ENCODE measurements at places on chromosomes 5 and 9. TPM values are rescaled to one million over a fixed set of nuclear protein-coding genes. Genes with fewer than 3 reads are reported as not detected.

DNA sequence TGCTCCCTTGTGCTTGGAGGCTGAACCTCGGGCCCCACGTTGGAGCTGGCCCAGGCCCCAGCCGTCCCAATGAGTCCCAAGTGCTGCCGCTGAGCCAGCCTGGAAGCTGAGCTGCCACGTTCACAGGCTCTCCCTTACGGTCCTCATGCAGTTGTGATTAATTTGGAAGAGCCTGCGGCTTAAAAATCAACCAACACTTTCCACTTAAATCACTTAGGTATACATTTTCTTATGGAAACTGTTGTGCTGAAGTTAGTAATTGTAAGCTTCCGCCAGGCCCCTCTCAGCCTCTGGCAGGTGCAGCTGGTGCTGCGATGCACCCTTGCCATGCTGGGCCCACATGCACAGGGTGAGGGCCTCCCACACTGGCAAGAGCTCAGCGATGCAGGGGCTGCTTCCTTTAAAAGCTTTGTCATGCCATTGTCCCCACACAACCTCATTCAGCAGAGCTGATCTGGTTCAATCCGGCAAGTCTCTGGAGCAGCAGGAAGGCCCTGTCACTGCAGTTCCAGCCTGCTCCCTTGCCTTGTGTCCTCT, 61.0 kb downstream of the IPPK start:
- peak; percentile 42 for DNase-seq

- DNase-seq, result peak; percentile 57
These were observed 29.5 kb downstream of the RAI14 start for GRCh38 chr5:34685485-34686165.

GRCh38 chr5:126599499-126599898, 1.2 kb upstream of the PHAX start:
- DNase-seq, result no peak

DNA sequence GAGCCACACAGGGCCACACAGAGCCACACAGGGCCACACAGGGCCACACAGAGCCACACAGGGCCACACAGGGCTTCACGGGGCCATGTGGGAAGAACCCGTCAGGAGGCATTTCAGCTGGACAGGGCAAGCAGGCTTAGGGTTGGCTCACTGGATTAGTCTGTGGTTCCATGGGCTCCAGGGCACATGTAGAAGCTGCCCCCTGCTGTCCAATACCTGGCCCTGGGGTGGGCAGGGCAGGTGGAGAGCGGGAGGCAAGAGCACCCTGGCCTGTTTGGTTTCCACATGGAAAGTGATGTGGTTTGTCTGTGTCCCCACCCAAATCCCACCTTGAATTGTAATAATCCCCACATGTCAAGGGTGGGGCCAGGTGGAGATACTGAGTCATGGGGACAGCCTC, 16.4 kb upstream of the LPCAT1 start:
- no peak for DNase-seq

DNA sequence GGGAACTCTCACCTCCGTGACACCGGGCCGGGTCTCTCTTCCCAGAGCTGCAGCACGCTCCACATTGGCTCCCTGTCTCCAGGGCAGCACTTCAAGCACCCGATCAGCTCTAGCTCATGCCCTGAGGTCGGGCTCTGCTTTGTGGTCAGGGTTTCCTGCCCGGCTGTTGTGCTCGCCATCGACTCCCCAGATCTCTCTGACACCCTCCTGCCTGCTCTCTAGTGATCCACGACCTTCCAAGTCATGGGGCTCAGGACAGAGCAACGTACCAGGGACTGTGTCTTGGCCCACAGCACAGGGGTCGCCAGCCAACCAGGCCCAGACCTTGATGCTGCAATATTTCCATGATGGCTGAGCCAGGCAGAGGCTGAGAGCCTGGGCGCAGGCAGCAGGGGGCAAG, 45.1 kb downstream of the PRRT1B start:
- DNase-seq, result no peak

DNA sequence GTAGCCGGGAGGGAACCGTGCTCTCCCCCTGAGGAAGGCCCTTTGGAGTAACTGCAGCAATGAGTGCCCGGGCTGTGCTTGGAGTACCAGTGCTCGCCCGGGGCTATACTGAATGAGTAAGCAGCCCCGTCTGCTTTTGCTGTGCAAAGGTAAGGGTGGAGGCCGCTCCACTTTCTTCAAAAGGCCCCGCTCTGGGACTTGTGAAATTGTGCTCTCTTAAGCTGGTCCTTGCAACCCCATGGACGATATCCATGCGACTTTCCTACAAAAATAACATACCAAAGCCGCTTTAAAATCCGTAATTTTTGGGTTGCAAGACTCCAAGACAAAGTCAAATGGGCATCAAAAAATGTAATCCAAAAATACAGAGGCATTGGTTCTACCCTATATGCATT, 578 bp upstream of the TNFAIP8 start:
- DNase-seq, result no peak

DNA sequence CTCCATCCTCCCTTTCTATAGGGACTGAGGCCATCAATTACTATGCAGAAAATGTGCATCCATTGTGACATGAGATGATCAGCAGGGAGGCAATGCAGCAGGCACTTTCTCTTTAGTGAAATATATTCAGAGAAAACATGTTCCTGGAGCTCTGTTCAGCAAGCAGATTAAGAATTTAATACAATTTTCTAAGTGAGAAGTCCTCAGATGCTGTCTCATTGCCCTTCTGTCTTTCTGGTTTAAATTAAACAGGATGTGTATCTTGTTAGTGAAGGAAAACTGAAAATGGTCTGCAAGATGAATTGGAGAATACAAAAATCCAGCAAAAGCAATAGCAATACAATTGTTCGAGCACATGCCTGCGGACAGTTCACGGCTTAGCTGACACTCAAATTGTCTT, 445.8 kb upstream of the RIOK2 start:
- DNase-seq, result no peak

GRCh38 chr5:135229122-135229521, 169.9 kb downstream of the MACROH2A1 start:
- no peak for DNase-seq

DNA sequence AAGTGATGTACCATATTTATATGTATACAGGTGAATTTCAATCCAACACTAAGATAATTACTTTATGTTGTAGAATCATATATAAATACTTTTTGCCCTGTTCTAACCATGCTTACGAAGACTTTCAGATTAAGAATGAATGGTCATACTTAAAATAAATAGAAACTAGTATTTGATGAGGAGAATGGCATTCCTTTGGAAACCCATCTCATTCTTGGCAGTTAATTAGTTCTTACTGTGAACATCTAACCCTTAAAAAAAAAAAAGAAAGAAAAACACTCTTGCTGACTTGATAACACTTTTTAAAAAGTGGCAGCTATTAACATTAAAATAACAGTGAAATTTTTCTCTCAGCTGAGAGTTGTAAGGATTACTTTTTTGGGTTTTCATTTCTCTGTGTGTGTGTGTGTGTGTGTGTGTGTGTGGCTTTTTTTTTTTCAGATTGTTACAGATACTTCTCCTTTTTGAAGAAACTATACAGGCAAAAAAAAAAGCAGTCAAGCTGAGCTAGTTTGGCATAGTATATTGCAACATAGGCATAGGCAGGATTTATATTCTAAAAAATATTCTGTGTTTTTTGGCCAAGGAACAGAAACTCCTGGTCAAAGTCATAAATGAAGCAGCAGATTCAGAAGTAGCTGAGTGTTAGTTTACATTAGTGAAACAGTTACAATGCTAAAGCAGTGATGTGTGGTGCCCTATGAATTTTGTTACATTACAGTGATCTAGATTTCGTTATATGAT, 163.5 kb downstream of the CD180 start:
- DNase-seq, result no peak

GRCh38 chr9:132804576-132805295, 73.3 kb downstream of the AK8 start:
- DNase-seq, result no peak

GRCh38 chr5:65292196-65292595, 189.5 kb downstream of the ADAMTS6 start:
- no peak for DNase-seq

GRCh38 chr5:153517241-153517611, 26.8 kb downstream of the GRIA1 start:
- no peak for DNase-seq

- DNase-seq, result peak; percentile 57
These were observed 353.6 kb downstream of the SLIT3 start for GRCh38 chr5:168947212-168947868.

- no peak for DNase-seq
These were observed 2.0 kb upstream of the GARNL3 start for GRCh38 chr9:127262602-127263001.

DNA sequence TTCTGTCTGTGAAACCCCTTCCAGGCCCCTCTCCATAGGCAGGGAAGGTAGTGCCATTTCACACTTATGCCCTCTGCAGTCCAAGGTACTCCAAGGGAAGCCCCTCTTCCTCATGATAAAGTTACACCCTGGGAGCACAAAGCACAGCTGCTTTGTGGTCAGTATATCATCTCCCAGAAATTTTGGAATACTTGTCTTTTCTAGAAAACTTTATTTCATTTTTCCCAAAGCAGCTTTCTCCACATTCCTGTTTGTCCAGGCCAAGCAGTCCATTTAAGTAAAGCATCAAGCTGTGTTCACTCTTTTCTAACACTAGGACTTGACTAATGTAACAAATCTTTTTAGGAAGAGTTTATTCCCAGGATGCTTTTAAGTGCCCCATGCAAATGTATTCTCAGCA, 371.8 kb upstream of the RGMB start:
- DNase-seq, result no peak

- no peak for DNase-seq
These were observed 374.3 kb downstream of the CCDC171 start for GRCh38 chr9:15927161-15927560.

DNA sequence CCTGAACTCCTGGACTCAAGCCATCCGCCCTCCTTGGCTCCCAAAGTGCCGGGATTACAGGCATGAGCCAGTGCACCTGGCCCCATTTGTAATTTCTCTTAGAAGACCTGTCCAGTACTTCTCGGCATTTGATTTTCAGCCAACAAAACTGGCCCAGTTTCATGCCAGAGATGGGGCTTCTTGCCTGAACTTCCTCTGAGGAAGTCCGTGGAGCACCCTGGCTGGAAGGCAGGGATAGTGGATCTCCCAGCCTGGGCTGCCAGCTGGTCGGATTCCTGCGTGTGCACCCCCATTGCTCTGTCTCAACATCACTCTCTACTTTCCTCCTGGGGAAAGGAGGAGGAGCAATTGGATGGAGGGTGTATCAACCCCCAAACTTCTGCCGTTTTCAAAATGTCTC, 39.0 kb downstream of the FAM78A start:
- DNase-seq, result no peak

GRCh38 chr5:60387051-60387440, 312.9 kb downstream of the DEPDC1B start:
- no peak for DNase-seq

DNA sequence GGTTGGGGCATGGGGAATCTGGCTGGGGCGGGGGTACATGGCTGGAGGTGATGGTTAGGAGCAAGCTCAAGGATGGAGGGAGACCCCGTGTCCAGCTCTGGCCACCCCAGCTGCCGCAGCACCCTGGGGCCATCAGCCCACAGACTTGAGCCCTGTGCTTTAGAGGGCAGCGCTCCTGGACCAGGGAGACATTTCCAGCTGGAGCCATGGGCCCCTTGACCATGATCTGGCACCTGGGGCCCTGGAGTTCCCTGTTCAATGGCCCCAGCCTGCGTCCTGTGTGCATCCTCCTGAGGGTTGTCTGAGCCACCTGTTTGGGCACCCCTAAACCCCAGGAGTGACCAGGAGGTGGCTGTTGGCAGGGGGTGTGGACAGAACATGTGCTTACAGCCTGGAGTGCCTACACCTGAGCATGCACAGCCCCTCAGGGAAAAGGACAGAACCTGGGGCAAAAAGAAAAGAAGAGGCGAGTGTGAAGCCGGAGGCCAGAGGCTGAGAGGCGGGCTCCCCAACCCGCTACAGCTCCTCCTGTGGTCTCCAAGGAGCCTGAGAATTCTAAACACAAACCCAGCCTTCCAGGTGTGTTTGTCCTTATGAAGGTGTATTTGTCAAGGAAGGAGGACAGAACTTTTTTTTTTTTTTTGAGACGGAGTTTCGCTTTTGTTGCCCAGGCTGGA, 126.7 kb downstream of the C9orf50 start:
- DNase-seq, result no peak

- DNase-seq, result no peak
These were observed 190.2 kb upstream of the SNX2 start for GRCh38 chr5:122584411-122585300.

GRCh38 chr9:77980622-77981021, 51.0 kb downstream of the GNAQ start:
- no peak for DNase-seq

GRCh38 chr5:143701493-143701892, 110.5 kb upstream of the HMHB1 start:
- no peak for DNase-seq

- DNase-seq, result no peak
These were observed 378.5 kb upstream of the CD180 start for GRCh38 chr5:67575087-67575486.

DNA sequence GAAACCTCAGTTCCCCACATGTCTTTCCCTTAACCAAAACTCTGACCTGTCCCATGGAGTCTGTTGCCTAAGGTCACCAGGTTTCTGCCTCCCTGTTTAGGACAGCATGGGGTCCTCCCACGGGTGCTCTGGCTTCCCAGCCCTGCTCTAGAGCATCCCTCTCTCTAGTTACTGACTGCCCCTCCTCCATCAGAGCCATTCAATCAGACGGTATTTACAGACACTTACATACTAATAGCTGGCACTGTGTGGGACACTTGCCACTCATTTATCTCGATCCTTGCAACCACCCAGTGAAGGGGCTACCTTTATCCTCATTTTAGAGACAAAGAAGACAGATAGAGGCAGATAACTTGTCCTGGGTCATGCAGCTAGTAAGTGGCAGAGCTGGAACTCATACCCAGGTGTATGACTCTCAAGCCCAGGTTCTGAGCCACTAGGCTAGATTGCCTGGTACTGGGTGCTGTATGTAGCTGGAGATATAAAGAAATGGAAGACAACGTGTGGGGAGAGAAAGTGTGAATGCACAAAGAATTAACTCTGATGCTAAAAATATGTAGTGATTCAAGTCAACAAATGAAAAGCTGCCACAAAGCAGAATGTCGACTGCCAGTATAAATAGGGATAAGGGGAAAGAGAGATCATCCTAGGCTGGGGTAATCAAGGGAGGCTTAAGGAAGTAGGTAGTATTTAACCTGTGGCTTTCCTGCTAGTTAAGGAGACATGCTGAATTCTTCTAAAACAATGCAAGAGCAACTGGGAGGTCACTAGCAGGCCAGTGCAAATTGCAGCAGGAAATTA, 52.5 kb upstream of the PDE8B start:
- DNase-seq, result no peak

DNA sequence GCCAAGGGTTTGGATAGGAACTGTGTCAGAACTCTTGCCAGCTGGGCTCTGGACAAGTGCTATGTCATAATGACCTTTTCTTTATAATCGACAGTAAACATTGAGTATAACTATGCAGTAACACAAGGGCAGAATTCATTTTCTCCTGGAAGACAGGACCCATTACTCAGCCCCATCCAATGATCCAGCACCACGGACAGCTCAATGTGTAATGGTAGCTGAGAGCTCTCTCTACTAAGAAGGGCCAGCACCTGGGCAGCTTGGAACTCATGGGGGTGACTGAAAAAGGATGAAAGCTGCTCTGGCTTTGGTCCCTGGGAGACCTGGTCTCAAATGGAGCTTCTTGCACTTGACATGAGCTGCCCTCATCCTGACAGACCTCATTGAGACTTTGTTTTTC, 347.8 kb downstream of the TRIM32 start:
- peak; percentile 31 for DNase-seq

The ZNG1A gene
- 58.3 TPM for polyA plus RNA-seq

The MYMK gene
- polyA plus RNA-seq, result not detected

The FCN2 gene
- polyA plus RNA-seq, result 0.50 TPM

The CSF2 gene
- polyA plus RNA-seq, result not detected

The TNFSF8 gene
- polyA plus RNA-seq, result 0.33 TPM

The GHR gene
- polyA plus RNA-seq, result 20.0 TPM

The PDZD2 gene
- polyA plus RNA-seq, result 18.9 TPM

The TRAF2 gene
- 16.4 TPM for polyA plus RNA-seq

The GDA gene
- 0.28 TPM for polyA plus RNA-seq

The SPINK9 gene
- polyA plus RNA-seq, result not detected

The ACOT12 gene
- polyA plus RNA-seq, result 1.1 TPM

Measured in renal pelvis (tissue), 12 donors.